GM23248 (cell line): ENCODE measurements at places on chromosomes 5 and 9. TPM values are rescaled to one million over a fixed set of nuclear protein-coding genes. Genes with fewer than 3 reads are reported as not detected.
A peak's percentile ranks its signal among the peaks of the same experiment; 100 is the strongest.

RANBP17 gene
- 3.8 and 5.6 TPM in 2 replicates for total RNA-seq

SPAAR gene
- not detected in 2 replicates for total RNA-seq

PTPDC1 gene
- 6.1 and 11.4 TPM in 2 replicates for total RNA-seq

SH3TC2 gene
- 1.1 and 1.5 TPM in 2 replicates for total RNA-seq

LCP2 gene
- total RNA-seq: not detected in 2 replicates

PDGFRB gene
- 189 and 205 TPM in 2 replicates for total RNA-seq

- no peak for DNase-seq
- no peaks in the 10 kb centered on the region for H3K36me3 ChIP-seq
- peaks cover 14% of the 10 kb centered on the region for H3K4me1 ChIP-seq
Observed at GRCh38 chr5:32578764-32579163, 6.6 kb upstream of the SUB1 start.

DNA sequence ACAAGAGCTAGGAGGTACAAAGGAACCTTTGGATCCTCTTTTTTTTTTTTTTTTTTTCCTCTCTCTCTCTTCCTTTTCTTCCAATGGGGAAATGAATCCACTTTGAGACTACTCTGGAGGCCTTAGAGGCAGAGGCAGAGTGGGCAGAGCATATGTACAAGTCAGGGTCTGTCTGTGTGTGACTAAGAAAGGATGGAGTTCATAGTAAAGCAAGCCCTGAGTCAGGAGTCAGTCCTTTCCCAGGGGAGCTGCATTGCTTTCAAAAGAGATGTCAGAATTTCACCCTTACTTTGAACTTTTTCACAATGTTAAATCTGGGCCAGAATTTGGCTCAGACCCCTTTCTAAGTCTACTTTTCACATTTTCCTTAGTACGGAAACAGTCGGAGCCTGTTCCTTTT lies 792.4 kb upstream of the C9orf72 start:
- no peak overlapping the region for H3K27ac ChIP-seq
- no peak overlapping the region for H3K4me3 ChIP-seq
- no peaks in the 10 kb centered on the region for H3K36me3 ChIP-seq
- no peaks in the 10 kb centered on the region for H3K4me1 ChIP-seq
- no peaks in the 10 kb centered on the region for H3K27me3 ChIP-seq

GRCh38 chr5:10866913-10867312 lies 105.9 kb upstream of the DAP start:
- no peaks in the 10 kb centered on the region for H3K4me1 ChIP-seq
- no peak overlapping the region for H3K27ac ChIP-seq
- H3K4me3 ChIP-seq: no peak overlapping the region
- no peaks in the 10 kb centered on the region for H3K36me3 ChIP-seq
- peaks cover 50% of the 10 kb centered on the region for H3K27me3 ChIP-seq

DNA sequence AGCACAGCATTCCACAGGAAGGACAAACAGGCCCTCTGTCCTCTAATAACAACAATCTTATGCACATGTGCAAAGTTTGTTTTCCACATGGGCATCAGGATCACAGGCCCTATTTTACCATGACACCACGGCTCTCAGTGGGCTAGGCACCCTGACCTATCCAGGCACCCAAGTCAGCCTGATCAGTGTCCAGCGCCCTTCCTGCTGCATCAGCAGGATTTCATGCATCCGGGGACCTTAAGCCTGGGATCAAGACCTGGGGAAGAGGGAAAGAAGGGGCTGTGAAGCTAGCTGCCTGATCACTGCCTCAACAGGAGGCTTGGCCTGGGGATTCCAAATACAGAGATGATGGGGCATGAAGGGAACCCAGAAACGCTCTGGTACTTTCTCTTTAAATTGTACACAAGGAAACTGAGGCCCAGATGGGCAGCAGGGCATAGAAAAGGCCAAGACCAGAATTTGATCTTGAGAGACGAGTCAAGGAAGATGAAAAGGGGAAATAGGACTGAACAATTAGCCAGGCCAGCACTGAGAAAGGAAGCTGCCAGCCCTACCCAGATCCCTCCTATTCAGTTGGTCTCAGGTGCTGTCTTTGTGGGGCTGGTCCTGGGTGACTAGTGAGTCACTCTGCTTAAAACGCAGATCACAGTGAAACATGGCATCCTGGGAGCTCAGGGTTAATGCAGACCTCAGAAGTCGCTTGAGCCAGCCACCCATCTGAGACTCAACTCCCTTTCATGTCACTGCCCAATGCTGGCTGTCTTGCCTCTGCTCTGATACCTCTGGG lies 57.9 kb downstream of the SHB start:
- no peak for DNase-seq
- H3K27me3 ChIP-seq: no peaks in the 10 kb centered on the region
- no peak overlapping the region for H3K4me3 ChIP-seq
- no peaks in the 10 kb centered on the region for H3K36me3 ChIP-seq
- H3K4me1 ChIP-seq: peaks cover 31% of the 10 kb centered on the region

- H3K27ac ChIP-seq: no peak overlapping the region
- DNase-seq: peak; percentile 26
- no peak overlapping the region for H3K4me3 ChIP-seq
- H3K36me3 ChIP-seq: no peaks in the 10 kb centered on the region
Observed at GRCh38 chr5:1831677-1832313, 30.6 kb downstream of the NDUFS6 start.

DNA sequence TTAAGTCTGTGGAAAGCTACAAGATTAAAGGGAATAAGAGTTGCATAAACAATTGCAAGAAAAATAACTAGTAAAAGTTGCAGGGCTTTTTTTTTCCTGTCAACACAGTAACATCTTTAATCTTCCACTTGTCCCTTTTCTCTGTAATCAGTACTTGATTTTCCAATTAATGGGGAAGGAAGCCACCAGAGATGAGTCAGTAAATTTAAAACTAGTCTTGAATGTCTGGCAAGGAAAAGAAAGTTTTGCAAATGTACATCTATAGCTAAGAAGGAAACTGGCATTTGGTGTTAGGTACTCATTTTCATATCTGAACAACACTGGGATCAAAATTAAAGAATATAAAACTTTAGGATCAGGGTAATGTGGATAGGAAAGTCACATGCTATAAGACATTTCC lies 17.1 kb downstream of the DAP start:
- no peak for DNase-seq
- H3K27ac ChIP-seq: no peak overlapping the region
- H3K4me1 ChIP-seq: no peaks in the 10 kb centered on the region
- peaks cover 71% of the 10 kb centered on the region for H3K36me3 ChIP-seq
- H3K27me3 ChIP-seq: no peaks in the 10 kb centered on the region

- H3K27ac ChIP-seq: no peak overlapping the region
- H3K4me1 ChIP-seq: peaks cover 21% of the 10 kb centered on the region
- no peaks in the 10 kb centered on the region for H3K36me3 ChIP-seq
- H3K4me3 ChIP-seq: no peak overlapping the region
- H3K27me3 ChIP-seq: peaks cover 13% of the 10 kb centered on the region
- no peak for DNase-seq
Observed at GRCh38 chr5:123154886-123155445, 65.9 kb downstream of the PRDM6 start.

DNA sequence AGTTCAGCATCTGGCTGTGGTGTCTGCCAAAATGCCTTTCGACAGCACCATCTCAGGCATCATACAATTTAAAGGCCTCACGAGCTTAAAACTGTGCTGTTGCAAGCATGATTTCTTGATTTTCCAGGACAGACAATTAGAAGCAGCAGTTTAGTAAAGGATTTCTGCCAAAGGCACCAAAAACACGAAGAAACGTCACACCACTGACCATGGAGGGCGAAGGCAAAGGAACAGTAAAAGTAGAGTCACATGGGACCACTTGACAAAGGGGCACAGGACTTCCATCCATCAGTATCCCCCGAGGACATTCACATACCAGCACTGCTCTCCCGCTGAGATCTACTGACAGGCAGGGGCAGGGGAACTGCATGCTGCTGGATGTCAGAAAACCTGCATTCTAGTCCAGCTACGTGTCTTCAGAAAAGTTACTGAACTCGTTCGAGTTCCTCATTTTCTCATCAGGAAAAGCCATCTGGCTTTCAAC lies 70.4 kb upstream of the FBXW11 start:
- peak; percentile 53 for DNase-seq
- no peaks in the 10 kb centered on the region for H3K27me3 ChIP-seq
- no peak overlapping the region for H3K4me3 ChIP-seq
- peaks cover 10% of the 10 kb centered on the region for H3K36me3 ChIP-seq
- H3K4me1 ChIP-seq: peaks cover 12% of the 10 kb centered on the region; the same call in 1 of the 2 replicates

- H3K36me3 ChIP-seq: no peaks in the 10 kb centered on the region
- no peak overlapping the region for H3K4me3 ChIP-seq
- no peaks in the 10 kb centered on the region for H3K4me1 ChIP-seq
- peaks cover 18% of the 10 kb centered on the region; the same call in 1 of the 2 replicates for H3K27me3 ChIP-seq
Observed at GRCh38 chr5:133494923-133495246, 117.5 kb downstream of the FSTL4 start.

GRCh38 chr9:133285252-133285775 lies 10.3 kb upstream of the ABO start:
- H3K4me3 ChIP-seq: no peak overlapping the region
- no peaks in the 10 kb centered on the region for H3K4me1 ChIP-seq
- peaks cover 22% of the 10 kb centered on the region for H3K27me3 ChIP-seq
- DNase-seq: no peak
- no peak overlapping the region for H3K27ac ChIP-seq

DNA sequence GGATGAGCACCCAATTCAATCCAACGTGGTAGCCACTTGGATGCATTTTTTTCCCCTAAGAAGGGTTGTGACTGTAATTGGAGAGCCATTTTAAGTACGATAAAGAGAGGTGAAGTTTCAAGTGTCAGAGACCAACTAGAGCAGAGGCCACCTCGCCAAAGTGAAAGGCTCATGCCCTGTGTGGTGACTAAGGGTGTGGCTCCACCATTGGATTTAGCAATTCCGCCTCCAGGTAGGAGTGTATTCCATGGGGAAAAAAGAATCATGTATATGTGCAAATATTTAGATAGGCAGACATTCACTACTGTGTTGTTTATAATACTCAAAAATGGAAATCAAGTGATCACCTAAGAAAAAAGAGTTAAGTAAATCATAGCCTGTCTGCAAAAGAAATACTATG lies 53.1 kb upstream of the S1PR3 start:
- no peaks in the 10 kb centered on the region for H3K4me1 ChIP-seq
- no peak overlapping the region for H3K27ac ChIP-seq
- no peaks in the 10 kb centered on the region for H3K27me3 ChIP-seq
- no peak overlapping the region for H3K4me3 ChIP-seq
- H3K36me3 ChIP-seq: no peaks in the 10 kb centered on the region

DNA sequence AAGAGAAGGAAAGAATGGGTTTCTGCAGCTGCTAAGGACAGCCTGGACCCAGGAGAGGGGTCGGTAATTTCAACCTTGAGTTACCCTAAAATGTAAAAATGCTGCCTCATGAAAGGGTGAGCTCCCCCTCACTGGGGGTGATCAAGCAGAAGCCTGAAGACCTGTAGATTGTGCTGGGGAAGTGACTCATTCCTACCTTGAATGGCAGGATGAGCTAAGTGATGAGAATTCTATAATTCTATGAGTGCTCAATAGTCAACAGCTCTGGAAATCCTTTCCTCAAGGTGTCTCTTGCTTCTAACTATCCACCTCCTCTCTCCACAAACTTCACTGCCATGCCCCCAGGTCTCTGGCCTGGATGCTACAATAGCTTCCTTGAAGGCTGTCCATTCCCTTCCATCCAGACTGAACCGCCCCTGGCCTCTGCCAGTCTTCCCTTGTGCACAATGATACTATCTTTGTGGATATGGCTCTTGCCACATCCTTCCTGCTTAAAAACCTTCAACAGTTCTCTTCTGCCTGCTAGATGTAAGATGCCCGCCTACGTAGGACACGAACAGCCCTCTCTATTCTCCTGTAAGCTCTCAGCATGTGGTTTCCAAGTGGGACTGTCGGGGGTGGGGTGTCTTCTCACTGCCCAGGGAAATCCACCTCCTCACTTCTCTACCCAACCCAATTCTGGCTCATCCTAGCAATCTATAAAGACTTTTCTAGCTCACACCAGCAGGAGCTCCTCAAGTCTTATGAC lies 50.6 kb downstream of the PTPN3 start:
- no peak for DNase-seq
- H3K27me3 ChIP-seq: no peaks in the 10 kb centered on the region

DNA sequence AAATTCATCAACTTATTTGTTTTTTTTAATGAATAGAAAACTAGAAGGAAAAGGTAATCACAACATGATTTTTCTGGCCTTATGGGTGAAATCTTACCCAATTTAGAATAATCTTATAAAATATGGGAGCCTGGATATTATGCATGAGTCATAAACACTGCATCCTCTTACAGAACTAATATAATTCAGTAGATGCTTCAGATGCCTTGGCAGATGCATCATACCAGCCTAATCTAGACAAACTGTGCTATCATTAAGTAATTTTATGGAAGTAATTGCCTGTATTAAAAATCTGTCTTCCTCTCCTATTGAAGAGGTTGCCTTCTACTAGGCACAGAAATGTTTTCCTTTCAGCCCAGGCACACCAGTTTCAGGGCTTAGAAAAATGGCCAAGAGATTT lies 2384.6 kb upstream of the WWC1 start:
- no peak for DNase-seq
- no peaks in the 10 kb centered on the region for H3K27me3 ChIP-seq
- H3K4me1 ChIP-seq: no peaks in the 10 kb centered on the region

DNA sequence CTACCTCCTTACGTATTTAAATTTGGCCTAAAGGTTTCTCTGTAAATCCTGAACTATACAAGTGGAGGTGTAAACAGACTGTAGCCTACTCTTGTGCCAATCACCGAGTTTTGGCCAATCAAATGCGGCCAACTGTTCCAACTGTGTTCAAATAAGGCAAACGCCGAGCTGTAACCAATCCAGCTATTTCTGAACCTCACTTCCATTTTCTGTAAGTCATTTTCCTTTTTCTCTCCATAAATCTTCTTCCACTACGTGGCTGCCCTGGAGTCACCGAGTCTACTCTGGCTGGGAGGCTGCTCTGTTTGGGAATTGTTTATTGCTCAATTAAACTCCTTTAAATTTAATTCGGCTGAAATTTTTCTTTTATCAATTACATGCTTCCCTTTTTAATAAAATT lies 58.4 kb downstream of the S1PR3 start:
- no peak overlapping the region for H3K4me3 ChIP-seq
- no peak for DNase-seq
- no peaks in the 10 kb centered on the region for H3K36me3 ChIP-seq
- peaks cover 12% of the 10 kb centered on the region; the same call in 1 of the 2 replicates for H3K4me1 ChIP-seq
- H3K27me3 ChIP-seq: no peaks in the 10 kb centered on the region

GRCh38 chr9:108239696-108240321 lies 616.0 kb downstream of the ACTL7B start:
- no peaks in the 10 kb centered on the region for H3K27me3 ChIP-seq
- H3K4me3 ChIP-seq: no peak overlapping the region
- H3K36me3 ChIP-seq: no peaks in the 10 kb centered on the region
- no peak overlapping the region for H3K27ac ChIP-seq
- DNase-seq: no peak
- no peaks in the 10 kb centered on the region for H3K4me1 ChIP-seq

DNA sequence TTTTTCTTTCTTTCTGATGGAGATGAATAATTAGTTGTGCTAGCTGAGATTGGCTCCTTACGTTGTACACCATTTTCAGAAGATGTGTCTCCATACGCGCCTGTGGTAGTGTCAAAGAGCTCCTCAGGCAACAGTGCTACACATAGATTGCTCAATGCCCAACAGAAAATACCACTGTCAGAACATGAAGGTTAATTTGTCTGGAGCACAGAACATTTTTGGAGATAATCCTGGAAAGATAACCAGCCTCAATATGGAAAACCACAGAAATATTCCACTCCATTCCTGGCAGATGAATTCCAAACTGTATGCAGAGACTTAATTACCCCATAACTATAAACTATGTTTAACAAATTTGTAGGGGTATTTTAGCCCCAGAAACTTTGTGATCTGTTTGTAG lies 233.6 kb downstream of the MARCHF11 start:
- no peaks in the 10 kb centered on the region for H3K27me3 ChIP-seq
- peaks cover 10% of the 10 kb centered on the region for H3K4me1 ChIP-seq
- H3K36me3 ChIP-seq: no peaks in the 10 kb centered on the region
- DNase-seq: no peak
- H3K27ac ChIP-seq: no peak overlapping the region

- no peak overlapping the region for H3K4me3 ChIP-seq
- no peak overlapping the region for H3K27ac ChIP-seq
Observed at GRCh38 chr5:38670878-38671277, 114.4 kb upstream of the LIFR start.
